ENCODE measurements at places on chromosomes 4 and X.

DNA sequence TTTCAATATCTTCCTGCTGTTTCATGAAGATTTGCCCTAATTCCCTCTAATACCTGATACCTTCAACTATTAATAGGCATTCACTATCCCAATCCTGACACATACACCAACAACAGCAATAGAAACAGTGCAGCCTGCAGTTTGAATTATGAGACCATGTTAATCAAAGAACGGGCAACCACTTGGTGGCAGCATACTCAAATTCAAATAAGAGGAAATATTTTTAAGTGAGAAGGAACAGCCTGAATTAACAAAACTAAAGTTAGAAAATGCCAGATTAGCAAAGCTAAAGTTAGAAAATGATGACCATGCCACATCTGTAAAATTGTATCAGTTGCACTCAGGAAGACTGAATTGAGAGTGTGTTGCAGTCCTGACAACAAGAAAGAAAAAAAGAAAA lies 204.9 kb downstream of the SMARCA1 start:
- DNase-seq, result no peak

DNA sequence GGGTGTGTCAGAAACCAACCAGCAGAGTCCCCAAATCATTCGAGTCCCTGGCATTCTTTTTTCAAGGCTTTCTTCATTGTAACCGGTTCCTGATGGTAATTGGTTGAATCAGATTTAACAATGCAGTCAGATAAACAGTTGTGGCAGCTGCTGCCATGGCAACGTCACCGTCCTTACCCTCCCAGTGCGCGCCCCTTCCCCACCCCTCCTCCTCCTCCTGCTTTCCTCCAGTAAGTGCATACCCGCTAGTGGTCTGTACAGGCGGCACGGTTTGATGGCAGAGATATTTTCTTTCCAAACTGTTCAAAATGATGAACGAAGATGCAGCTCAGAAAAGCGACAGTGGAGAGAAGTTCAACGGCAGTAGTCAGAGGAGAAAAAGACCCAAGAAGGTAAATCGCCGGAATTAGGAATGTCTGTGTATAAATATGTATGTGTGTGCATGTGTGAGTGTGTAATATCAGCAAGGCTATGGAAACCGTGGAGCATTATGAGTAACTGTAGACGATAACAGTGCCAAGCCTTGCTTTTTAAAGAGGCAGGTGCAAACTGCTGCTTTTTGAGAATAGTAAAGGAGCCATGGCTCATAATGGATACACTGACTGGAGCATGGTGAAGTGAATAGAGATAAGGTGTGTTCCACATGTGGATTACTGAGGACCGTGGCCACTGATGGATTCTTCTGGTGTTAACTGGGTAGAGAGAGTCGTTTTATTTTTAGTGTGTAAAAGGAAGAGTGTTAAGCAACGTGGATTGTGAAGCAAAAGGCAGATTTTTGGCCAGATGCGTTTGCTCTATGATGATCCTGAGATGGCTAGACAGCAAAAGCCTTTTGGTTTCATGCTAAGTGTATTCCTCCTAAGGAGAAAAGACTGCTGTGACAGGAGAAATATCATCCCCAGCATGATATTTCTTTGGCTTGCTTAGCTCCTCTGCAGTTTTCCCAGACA lies at the start of gene ANK2:
Gene ANK2, plus strand, starts transcription at position 233 of the 950 bp plus-strand sequence. Its CDS starts 76 bp downstream, at position 309.
- no peak for DNase-seq

DNA sequence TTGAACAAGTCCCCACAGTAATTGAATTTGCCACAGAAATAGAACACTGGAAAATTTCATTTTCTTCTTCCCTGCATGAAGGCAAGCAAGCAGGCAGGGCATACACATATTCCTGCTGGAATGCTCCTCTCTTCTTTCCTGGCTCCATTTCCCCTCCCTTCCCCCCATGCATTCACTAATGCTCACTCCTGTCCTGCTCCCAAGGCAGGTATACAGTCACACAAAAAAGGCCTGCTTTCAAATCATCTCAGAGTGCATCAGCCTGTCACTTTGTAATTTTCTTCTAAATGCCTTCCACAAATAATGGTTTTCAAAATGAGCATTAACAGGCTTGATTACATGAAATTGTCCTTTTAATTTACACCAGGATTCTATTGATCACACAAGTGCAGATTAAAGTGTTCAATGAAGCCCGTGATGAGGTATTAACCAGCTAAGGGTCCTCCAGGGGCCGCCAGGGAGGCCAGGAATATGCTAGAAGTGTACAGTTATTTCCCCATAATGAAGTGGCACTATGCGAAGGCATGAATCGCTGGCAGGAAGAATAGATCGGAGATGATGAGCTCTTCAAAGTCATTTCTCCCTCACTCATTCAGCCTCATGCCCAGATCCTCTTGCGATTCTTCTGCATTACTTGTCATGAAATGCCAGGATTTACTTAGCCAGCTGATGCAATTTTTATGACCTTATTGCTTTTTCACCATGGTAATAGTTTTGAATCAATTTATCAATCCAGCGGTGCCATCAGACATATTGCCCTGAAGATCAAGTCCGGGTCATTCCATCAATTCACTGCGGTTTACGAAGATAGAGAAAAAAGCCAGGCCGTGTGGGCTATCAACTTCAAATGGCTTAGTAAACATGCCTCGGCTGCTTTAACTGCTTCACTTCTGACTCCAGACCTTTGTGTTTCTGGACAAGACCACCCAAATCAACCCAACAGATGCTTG lies 243.5 kb downstream of the GPAT3 start:
- no peak for DNase-seq

GRCh38 chrX:37894725-37895124 lies 47.4 kb upstream of the DYNLT3 start:
- DNase-seq, result no peak

DNA sequence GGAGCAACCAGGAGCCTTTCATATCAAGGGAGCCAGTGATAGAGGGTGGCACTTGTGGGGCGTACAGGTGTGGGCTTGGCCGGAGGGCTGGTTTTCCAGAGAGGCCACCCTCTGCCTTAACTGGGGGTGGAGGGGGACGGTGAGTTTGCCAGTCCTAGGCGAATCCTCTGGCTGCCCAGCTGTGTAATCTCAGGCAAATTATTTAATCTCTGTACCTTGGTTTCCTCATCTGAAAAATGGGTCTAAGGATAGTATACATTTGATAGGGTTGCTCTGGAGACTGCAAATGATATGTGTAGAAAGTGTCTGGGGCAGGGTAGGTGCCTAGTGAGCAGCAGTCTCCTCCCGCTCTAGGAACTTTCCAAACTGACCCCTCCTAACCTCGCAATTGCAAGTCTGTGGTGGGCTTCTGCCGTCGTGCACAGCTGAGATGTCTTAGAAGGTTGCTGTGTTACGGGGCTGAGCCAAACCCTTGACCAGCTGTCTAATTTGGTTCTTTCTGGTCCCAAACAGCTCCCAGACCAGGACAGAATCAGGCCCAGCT lies 3.8 kb upstream of the CXCR3 start:
- no peak for DNase-seq

DNA sequence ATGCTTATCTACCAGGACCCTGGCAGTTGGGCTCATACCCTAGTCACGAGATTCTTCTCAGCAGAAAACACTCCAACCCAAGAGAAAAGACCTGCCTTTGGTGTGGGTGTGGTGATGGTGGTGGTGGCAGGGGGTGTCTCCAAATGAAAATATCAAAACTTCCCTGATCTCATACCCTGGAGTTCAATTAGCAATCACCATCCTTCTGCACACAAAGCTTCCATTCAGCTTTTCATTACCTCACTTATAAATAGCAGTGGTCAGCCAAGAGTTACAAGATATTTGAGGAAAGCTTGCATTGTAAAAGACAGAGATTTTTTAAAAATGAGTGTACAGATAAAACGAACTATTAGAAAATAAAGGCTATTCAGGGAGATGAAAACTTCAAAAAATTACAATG lies 580.8 kb upstream of the MAGEB2 start:
- no peak for DNase-seq

DNA sequence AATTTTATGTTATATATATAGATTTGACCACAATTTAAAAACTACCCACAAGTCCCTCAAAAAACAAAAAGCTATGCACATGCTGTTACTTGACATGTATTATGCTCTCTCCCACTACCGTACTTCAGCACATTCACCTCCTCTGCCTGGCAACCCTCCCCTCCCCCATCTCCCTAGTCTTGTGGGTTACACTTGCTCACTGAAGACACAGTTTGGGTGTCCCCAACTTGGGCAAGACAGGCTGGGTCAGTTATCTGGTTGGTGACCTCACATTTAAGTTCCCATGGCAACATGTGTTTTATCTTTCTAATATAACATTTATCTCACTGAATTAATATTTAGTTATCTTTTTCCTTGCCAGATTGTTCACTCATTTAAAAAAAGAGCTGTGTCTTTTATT lies 32.7 kb downstream of the SEC24D start:
- DNase-seq, result no peak

DNA sequence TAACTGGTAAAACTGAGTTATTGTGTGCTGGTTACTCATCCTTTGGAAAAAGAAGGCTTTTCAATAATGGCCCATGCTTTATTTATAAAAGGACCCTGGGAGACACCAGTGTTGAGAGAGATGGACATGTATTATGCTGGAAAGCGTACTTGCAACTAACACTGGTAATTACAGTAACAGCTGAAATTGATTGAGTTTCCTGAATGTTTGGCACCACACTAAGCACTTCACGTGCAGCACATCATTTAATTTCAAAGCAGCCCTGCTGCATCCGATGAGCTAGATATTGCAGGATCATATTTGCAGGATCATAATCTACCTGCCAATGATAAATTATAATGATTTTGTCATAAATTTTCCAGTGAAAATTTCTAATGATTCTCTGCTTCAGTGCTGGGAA lies 81.5 kb downstream of the QRFPR start:
- DNase-seq, result no peak

DNA sequence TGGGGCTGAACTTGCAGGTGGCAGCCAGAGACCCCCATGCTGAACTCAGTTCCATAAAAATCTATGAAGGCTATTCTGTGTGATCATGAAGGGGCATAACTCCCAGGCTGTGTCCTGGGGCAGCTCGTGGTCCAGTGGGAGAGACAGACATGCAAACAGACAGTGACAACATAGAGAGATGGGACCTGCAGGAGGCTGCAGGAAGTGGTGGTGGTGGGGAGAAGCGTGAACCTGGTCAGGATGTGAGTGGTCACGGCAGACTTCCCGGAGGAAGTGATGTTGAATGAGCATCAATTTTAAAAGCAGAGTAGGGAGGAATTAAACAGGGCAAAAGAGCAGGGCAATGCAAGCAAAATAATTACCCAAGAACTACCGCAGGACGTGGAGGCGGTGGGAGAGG lies 23.2 kb upstream of the SORCS2 start:
- DNase-seq, result no peak

DNA sequence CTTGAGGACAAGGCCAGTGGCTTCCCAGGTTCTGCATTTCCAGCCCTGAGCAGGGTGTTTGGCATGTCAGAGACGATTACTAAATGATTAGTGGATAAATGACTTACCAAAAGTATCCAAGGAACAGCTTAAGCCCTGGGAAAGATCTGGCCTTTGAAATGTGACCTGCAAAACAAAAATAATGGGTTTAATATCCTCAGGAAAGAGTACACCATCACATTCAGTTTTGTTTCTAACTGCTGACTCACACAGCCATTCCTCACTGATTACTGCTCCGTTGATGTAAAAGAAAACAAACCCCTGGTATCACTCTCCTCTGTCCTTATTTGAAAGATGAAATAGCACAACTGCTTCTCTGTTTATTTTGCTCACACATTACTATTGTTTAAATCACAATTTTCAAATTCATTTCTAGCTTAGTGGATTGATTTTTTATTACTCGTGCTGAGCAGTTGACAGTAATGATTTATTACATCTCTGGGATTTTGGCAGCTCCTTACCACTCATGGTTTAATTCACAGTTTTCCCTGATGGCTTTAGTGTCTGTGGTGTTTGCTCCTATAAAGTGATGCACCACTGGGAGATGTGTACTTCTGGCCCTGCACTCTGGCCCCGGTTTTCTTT lies 117.0 kb downstream of the CBLL2 start:
- DNase-seq, result no peak

DNA sequence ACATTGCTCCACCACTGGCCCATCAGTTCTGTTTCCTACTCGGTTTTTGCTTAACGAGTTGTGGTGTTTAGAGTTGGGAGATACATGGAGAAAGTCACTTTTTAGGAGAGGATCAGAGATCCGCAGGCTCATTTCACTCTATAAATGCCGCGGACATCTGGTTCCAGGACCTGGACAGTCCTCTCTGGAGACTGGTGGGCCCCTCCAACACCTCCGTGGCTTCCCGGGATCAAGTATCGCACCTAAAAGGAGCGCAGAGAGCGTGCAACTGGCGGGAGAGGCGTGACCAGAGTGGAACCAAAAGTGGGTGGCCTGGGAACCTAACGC lies 9.9 kb upstream of the CLTRN start:
- DNase-seq, result no peak

DNA sequence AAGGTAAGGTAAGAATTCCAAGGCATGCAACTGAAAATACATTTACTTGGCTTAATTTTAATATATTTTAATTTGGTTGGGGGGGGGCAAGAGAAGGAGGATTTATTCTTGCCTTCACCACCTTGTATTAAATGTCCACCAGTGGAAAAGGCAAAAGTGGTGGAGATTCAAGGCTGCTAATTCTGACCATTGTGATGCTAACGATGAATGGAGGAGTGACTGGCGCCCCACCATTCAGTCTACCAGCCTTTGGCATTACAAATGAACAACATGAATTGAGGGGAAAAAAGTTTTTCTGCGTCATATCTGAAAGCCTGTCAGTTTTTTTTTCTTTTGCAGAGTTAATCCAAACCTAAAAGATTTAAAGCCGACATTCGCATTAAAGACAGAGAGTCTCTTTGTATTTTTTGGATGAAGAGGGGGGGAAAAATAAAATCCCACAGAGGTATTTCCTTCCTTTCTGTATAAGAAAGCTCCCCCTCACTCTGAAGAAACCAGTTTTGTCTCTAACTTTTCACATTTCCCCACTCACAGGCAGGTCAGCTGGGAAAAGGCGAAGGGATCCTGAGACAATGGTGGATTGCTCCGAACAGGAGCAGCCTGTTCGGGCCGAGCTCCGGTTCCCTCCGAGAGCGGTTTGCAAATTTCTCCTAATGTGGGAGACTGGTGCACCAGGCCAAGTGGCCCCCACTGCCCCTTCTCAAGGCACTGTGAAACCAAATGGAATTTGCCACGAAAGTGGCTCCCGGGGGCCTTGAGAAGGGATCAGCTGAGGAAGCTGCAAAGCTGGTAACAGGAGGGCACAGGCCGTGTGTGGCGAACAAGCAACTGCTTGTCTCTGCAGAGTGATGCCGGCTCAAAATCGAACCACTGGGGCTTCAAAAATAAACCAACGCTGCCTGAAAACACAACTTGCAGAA lies 28.1 kb downstream of the SHISA3 start:
- DNase-seq, result no peak

DNA sequence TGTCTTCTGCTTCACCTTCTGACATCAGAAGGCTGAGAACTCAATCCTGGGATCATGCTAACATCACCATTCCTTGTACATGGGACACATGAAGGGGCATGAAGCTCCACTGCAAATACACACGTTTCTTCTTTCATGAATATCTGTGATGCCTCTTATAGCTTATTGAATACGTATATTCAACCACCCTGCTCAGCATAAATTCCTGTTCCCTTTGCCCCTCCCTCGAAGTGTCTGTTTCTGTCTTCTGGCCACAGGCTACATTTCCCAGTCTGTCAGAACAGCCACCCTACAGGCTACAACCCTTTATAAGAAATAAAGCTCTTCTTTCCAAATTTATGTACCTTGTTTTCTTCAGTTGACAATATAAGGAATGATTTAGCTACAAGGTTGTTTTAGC lies 201.3 kb upstream of the STS start:
- DNase-seq, result no peak

Measured in activated T-cell treated with anti-CD3 and anti-CD28 coated beads for 48 hours (primary cell).